ENCODE measurements at places on chromosomes 1 and 21. TPM values are rescaled to one million over a fixed set of nuclear protein-coding genes. Genes with fewer than 3 reads are reported as not detected.

Gene CFHR4
- polyA plus RNA-seq, result not detected

Gene OR6Y1
- polyA plus RNA-seq, result not detected

Gene TPTE
- not detected for polyA plus RNA-seq

Gene AP4B1
- 15.6 TPM for polyA plus RNA-seq

Gene SFN
- 0.34 TPM for polyA plus RNA-seq

Gene ST6GALNAC5
- polyA plus RNA-seq, result 4.0 TPM

Gene MCOLN2
- 0.27 TPM for polyA plus RNA-seq

Gene OR2T2
- polyA plus RNA-seq, result not detected

Gene LCE2C
- not detected for polyA plus RNA-seq

Gene DYNLT5
- polyA plus RNA-seq, result 0.12 TPM

Gene UBE2U
- polyA plus RNA-seq, result not detected

Gene USP48
- polyA plus RNA-seq, result 25.0 TPM

Gene FPGT
- polyA plus RNA-seq, result 9.4 TPM

Gene RBM11
- polyA plus RNA-seq, result 0.10 TPM

Gene GPA33
- polyA plus RNA-seq, result not detected

Measured in IMR-90 (cell line).